ENCODE measurements at places on chromosomes 2 and 18.

DNA sequence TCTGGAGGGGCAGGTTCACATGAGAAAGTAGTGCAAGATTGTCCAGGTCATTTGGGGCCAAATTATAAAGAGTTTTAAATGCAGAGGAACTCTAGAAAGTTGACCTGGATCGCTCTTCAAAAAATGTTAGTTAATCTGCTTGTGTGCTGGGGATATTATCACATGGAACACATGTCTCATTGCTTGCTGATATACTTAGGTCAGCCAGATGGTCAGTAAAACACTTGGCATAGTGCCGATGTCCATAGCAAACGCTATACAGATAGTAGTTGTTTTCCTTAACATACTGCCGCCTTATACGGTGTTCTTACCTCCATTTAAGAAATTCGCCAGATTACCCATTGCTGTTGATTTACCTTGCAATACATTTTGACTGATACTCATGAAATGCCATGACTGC is 103.4 kb upstream of the CWC22 start:
- no peak for DNase-seq

DNA sequence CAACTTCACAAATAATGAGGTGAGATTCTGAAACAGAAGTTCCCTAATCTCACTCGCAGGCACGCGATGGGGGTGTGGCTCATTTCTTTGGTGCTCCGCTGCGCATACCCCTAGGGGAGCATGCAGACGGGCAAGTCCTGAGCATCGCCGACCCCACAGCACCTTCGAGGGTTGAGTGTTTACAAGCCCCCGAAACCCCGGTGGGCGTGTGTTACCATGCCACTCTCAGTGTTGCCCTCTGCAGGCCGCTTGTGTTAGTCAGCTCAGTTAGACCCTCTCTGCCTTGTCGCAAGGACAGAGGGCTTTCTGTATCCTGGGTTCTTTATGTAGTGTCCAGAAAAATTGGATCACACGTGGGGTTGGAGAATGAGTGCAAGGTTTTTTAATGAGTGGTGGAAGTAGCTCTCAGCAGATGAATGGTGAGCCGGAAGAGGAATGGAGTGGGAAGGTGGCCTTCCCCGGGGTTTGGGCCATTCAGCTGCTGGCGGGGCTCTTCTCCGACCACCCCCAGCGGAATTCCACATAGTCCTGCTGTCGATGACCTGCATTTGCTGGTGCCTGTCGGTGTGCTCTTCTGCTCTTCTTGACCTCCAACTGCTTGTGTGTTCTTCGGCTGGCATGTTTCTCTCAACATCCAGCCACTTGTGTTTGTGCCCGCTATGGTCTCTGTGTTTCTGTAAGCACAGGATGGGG is 191.3 kb downstream of the RPRM start:
- DNase-seq, result no peak

GRCh38 chr2:10410823-10411437 is 37.2 kb downstream of the ODC1 start:
- DNase-seq, result no peak

DNA sequence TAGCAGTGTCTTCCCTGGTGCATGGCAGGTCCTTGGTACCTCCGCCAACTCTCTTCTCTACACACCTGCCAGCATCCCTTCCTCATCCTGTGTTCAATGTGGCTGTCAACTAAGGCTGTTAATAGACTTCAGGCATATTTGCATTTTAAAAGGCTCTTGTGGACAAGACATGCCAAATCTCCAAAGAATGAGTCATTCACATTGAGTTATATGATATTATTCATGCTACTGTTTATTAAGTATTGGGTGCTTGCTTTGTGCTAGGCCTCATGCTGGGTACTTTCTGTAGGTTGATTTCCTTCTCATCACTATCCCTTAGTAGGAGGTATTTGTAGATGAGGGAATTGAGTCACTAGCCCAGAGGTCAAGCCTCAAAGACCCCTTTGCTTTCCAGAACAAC is 5.2 kb downstream of the MYO1B start:
- no peak for DNase-seq

DNA sequence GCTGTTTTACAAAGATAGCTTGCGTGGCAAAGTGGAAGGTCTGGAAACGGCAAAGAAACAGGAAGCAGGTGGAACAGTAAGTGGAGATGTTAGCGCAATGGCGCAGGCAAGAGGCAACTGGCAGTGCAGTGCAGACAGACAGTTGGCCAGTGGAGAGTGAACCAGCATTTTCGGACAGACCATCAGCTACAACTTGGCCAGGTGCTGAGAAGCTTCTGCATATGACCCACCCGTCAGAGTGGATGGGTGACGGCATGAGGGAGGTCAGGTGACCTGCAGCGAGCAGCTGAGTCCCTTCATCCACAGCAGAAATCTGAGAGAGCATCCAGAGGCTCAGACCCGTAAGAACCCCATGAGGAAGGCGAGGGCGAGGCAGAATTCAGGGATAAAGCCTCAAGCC is 33.8 kb downstream of the NPC1 start:
- DNase-seq, result no peak

DNA sequence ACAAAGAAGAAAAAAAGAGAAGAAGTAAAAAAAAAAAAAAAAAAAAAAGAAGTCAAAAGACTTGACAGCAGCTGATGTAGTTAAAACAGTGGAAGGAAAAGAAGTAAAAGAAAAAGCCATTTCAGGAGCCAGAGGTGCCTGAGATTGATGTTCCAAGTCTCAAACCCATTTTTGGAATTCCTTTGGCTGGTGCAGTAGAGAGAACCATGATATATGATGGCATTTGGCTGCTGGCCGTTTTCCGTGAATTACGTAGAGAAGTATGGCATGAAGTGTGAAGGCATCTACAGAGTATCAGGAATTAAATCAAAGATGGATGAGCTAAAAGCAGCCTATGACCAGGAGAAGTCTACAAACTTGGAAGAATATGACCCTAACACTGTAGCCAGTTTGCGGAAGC is 7.6 kb upstream of the CHST10 start:
- no peak for DNase-seq

DNA sequence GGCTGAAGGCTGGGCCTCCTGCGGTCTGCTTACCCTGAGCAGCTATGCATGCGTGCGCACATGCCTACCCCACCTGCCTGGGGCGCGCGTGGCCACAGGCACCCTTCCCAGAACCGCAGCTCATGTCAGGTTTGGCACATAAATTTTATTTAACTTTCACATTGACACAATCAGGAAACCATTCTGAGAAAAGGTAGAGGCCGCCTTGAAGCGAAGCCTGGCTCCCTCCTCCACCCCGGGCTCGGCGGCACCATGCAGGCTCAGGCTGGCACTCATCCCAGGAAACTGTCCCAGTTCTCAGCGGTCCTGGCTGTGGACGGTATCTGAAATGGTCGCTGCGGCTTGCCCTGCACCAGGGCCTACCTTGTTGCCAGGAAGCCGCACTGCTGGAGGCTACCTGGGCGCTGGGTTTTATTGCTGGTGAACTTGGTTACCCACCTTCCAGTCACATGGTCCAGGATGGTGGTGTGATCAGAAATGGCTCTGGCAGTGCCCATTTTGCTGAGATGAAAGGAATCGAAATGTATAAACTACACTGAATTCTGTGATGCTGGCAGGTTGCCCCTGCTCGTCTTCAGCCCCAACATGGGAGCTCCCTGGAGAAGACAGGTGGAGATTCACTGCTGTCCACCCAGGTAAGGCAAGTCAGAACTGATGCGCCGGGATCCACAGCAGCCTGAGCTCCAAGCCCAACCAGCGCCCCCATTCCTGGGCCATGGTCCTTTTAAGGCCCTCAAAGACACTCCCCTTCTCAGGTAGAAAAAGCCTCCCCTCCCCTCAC is 25.5 kb downstream of the CHST10 start:
- no peak for DNase-seq
